ENCODE measurements at places on chromosomes 13 and 19. TPM values are rescaled to one million over a fixed set of nuclear protein-coding genes. Genes with fewer than 3 reads are reported as not detected.
A peak's percentile ranks its signal among the peaks of the same experiment; 100 is the strongest.

DNA sequence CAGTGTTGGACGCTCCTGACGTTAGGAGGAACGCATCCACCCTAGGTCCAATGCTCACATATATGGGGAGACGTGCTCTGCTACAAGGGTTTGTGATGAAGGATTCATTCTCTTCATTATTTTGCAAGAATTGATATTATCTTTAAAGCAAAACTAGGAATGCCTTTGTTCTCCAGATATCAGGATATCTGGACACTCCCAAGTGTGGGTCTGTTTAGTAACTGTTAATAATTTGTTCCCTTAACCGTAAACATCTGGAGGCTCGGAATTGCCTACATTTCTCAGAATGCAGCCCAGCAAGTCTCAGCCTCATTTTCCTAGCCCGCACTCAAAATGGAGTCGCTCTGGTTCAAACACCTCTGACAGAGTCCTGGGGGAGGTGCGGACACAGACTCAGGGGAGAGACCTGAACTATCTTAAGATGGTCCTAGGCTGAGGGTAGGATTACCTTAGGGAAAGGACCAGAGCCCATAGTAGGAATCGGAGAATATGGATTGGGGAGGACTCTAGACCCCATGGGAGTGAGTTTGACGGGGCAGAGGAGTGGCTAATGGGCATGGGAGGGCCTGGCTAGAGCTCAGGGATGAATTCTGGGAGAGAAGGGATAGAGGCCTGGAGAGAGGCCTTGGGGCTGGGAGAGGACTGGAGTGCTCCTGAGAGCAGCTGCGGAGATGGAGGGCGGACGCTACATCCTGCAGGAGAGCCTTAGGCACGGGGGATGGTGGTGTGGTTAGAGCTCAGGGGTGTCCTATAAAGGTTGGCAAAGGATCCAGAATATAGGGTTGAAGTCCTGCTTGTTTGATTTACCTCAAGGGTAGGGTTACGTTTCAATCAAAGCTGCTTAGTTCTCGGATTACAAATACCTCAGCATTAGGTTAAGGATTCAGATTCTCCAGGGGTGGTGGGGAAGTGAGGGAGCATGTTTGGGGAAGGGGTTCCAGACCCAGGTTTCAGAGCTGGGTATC is 43.2 kb downstream of the ZNF331 start:
- H3K4me1 ChIP-seq = no peaks in the 10 kb centered on the region
- no peaks in the 10 kb centered on the region for H3K27me3 ChIP-seq
- no peak overlapping the region for H3K27ac ChIP-seq
- peaks cover 44% of the 10 kb centered on the region for H3K36me3 ChIP-seq

The ZNF628 gene
- 10.3 TPM for total RNA-seq

The LILRB4 gene
- total RNA-seq = 2.6 TPM

DNA sequence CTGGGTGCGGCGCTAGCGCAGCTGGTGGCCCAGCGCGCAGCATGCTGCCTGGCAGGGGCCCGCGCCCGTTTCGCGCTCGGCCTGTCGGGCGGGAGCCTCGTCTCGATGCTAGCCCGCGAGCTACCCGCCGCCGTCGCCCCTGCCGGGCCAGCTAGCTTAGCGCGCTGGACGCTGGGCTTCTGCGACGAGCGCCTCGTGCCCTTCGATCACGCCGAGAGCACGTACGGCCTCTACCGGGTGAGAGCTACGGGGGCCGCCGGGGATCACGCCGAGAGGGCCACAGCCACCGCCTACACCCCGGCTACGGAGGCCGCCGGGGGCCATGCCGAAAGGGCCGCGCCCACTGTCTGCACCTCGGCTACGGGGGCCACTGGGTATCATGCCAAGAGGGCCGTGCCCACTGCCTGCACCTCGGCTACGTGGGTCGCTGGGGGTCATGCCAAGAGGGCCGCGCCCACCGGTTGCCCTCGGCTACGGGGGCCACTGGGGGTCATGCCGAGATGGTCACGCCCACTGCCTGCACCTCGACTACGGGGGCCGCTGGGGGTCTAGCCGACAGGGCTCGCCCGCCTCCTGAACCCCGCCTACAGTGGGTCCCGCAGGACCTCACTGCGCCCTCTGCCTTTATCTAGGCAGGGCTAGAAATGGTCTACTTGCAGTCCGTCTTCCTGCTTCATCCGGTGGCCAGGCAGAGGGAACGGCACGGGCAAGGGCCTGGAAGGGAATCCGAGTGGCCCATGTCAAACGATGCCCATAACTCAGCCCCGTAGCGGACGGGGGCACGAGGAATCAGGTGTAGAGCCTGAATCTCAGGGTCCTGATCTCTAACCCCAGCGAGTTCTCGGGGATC is 500 bp downstream of the PGLS start:
- no peaks in the 10 kb centered on the region for H3K27me3 ChIP-seq
- H3K27ac ChIP-seq = peak overlapping the region; percentile 99
- H3K4me1 ChIP-seq = peaks cover 9% of the 10 kb centered on the region
- peaks cover 11% of the 10 kb centered on the region for H3K36me3 ChIP-seq

GRCh38 chr13:44259045-44260027 is 114.3 kb upstream of the SERP2 start:
- H3K27me3 ChIP-seq = no peaks in the 10 kb centered on the region
- DNase-seq = no peak
- no peak overlapping the region for H3K27ac ChIP-seq
- H3K36me3 ChIP-seq = no peaks in the 10 kb centered on the region
- peak overlapping the region; percentile 15 for H3K4me3 ChIP-seq
- H3K4me1 ChIP-seq = no peaks in the 10 kb centered on the region

DNA sequence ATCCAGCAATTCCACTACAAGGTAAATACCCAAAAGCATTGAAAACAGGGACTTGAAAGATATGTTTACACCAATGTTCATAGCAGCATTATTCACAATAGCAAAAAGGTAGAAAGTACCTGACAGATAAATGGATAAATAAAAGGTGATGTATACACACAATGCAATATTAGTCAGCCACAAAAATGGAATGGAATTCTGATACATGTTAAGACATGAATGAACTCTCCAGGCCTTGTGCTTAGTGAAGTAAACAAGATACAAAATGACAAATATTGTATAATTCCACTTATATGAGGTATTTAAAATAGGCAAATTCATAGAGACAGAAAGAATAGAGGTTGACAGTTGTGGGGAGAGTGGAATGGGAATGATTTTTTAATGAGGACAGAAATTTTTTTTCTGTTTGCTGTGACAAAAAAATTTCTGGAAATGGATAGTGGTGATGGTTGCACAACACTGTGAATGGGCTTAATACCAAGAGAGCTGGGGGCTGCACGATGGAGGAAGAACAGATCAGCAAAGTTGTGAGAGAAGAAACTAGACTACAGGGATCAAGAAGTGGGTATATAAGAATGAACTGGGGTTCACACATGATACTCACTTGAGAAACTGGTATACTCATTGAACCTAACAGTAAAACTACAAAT is 137.2 kb downstream of the MZT1 start:
- no peak overlapping the region for H3K27ac ChIP-seq
- no peaks in the 10 kb centered on the region for H3K36me3 ChIP-seq
- H3K4me3 ChIP-seq = no peak overlapping the region
- H3K27me3 ChIP-seq = no peaks in the 10 kb centered on the region

The LILRA6 gene
- 0.44 TPM for total RNA-seq

DNA sequence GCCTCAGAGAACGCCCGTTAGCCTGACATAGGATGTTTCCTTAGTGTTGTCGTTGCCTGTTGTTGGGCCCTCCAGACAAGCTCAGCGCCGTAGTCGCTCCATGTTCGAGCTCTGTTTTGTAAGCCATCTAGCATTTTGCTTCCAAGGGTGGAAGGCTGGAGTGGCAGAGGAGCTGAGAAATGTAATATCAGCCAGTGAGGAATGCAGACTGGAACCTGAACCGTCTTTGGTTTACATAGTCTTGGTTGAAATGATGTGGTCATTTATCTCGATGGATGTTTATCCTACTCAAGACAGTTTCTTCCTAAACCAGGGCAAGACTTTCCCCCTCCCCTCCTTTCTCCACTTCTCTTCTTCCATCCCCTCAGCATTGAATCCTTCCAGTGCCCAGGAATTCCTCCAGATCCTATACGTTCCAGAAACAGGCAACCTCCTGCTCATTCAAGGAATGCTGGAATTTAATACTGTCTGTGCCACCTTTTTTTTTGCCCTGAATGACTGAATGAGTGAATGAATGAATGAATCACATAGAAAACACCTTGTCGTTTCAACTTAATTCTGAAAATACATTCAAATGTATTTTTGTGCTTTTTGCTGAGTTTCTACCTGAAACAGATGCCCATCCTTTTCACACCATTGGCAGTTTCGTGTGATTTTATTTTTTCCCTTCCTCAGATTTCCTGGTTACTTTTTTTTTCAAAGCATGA is 109.5 kb upstream of the MBNL2 start:
- no peak overlapping the region for H3K4me3 ChIP-seq
- no peaks in the 10 kb centered on the region for H3K27me3 ChIP-seq
- H3K36me3 ChIP-seq = no peaks in the 10 kb centered on the region
- no peak overlapping the region for H3K27ac ChIP-seq

- no peak for DNase-seq
- no peaks in the 10 kb centered on the region for H3K36me3 ChIP-seq
- H3K27ac ChIP-seq = peak overlapping the region; percentile 63
- H3K27me3 ChIP-seq = no peaks in the 10 kb centered on the region
Measured at GRCh38 chr19:16587833-16588823, 15.9 kb upstream of the SLC35E1 start.

DNA sequence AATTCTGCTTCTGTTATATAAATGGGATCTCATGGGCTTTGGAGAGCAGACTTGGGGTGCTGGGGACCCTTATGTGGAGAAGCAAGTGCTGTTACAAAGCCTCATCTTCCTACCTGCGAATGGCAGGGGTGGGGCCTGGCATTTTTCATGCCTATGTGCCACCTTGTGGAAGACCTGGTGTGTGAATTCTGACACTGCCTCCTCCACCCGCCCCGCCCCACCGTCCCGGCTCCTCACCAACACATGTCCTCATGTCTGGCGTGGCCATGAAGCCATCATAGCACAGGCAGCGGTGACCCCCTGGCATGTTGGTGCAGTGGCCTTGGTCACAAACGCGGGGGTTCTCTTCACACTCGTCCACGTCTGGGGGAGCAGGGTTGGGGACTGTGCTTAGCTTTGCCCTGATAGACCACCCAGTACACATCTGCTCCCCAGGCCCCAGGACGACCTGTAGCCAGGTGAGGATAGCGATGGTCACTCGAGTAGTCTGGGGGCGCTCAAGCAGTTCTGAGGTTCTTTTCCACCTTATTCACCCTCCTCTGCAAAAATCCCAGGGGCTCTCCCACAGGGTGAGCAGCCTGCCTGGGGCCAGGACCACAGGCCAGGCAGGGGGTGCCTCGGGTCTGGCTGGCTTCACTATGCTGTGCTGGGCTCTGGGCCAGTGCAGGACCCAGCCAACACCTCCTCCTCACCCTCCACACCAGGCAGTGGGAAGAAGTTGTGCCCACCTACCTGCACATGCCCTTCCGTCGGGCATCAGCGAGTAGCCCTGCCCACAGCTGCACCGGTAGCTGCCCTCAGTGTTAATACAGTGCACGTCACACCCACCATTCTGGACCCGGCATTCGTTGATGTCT is 32.7 kb downstream of the FBN3 start:
- no peaks in the 10 kb centered on the region for H3K36me3 ChIP-seq
- no peak overlapping the region for H3K27ac ChIP-seq
- no peaks in the 10 kb centered on the region for H3K27me3 ChIP-seq
- no peak for DNase-seq
- H3K4me3 ChIP-seq = no peak overlapping the region

GRCh38 chr13:48094404-48094780 is 512 bp downstream of the MED4 start:
- no peak for DNase-seq
- H3K4me3 ChIP-seq = peak overlapping the region; percentile 87
- no peaks in the 10 kb centered on the region for H3K27me3 ChIP-seq
- peak overlapping the region; percentile 85 for H3K27ac ChIP-seq

DNA sequence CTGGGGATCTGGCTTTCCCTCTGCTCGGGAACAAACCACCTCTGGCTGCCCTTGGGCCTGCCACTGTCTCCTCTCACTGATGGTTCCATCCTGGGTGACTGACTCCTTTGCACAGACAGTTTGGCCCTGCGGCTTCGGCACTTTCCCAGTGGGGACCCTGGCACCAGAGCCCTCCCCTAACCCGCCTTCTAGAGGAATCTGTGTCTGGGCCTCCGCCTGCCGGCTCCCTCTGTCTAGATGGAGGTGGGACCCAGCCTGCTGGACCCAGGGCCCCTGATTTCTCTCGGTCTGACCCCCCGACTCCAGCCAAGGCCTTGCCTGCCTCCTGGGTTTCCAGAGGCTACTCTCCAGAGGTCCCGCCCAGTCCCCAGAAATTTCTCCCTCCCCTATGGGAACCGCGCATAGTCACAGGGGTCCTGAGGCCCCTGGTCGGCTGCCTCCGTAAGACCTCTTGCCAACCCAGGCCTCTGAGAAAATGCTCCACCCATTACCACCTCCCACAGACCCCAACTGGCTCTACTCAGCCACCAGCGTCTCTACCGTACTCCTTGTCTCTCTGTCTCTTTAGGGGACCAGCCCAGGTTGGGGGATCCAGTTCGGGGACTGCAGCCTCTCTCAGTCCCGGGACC is 2.7 kb downstream of the CCDC106 start:
- no peak for DNase-seq
- H3K36me3 ChIP-seq = no peaks in the 10 kb centered on the region
- H3K27ac ChIP-seq = no peak overlapping the region

DNA sequence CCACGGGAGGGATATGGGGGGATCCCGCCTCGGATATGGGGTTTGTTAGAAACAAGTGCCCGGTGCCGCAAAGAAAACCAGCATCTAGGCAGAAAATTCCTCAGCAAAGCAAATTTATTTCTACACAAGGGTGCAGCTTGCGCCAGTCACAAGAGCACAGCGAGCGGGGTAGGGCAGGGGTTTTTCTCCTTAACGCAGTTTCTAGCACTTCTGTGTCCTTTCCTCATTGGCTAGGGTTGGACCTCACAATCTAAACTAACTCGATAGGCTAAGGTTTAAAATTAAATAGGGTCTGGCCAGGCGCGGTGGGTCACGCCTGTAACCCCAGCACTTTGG is 595 bp downstream of the ZNF440 start:
- peak overlapping the region; percentile 95 for H3K4me3 ChIP-seq
- no peaks in the 10 kb centered on the region for H3K27me3 ChIP-seq
- peak overlapping the region; percentile 91 for H3K27ac ChIP-seq
- no peak for DNase-seq
- H3K4me1 ChIP-seq = peaks cover 9% of the 10 kb centered on the region

The USPL1 gene
- total RNA-seq = 9.7 TPM

Data from heart left ventricle (tissue), 16 donors.